ENCODE measurements at places on chromosomes 7 and 10.

- no peak for DNase-seq
Observed at GRCh38 chr7:127881564-127881963, 149.7 kb downstream of the LRRC4 start.

DNA sequence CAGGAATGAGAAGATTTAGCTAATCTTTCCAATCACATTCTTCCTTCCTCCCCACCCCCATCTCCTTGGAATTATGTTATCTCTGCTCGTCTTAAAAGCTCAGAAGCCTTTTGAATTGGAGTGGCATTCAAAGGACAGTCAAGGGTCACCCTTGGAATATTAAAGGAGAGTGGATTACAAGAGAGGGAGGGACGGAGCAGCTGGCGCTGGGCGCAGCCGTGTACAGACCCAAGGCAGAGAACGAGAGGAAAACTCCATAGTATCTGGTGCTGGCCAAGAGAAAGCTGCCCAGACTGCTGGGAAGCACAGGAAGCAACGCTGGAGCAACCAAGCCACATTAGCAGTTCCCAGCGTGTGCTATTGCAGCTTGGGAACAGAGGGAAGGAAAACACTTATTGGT is 95.7 kb downstream of the POU6F2 start:
- DNase-seq = no peak

DNA sequence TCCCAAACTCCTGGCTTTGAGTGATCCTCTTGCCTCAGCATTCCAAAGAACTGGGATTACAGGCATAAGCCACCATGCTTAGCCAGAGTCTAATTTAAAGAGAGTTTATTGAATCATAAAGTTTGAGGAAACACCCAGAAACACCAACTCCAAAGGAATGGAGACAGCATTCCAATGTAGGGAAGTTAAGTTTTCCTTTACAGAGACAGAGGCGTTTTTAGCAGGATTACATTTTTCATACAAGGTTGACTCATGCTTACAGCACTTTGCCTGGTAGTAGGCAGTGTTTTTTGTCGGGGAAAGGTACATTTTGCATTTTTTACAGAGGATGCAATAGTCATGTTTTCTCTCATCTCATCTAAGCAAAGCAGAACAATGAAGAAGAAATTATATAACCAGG is 18.9 kb upstream of the OPN4 start:
- DNase-seq = no peak

- DNase-seq = no peak
Observed at GRCh38 chr7:20831451-20831850, 44.8 kb upstream of the SP8 start.

DNA sequence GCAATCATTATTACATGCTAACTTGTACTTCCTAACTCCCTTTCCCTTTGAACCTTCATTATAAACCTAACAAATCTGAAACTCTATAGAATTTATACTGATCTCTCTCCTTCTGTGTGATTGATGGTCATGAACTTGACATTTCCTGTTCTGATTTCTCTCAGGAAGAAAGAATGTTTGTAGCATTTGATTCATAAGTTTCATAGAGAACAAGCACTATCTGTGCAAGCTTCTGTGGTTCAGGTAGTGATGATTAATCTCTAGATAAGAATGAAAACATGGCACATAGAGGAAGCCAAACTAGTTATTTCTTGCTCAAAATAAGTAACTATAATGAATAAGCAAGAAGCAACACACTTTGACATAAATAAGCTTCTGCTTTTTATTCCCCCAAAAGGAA is 34.2 kb downstream of the TFPI2 start:
- peak; percentile 9 for DNase-seq

DNA sequence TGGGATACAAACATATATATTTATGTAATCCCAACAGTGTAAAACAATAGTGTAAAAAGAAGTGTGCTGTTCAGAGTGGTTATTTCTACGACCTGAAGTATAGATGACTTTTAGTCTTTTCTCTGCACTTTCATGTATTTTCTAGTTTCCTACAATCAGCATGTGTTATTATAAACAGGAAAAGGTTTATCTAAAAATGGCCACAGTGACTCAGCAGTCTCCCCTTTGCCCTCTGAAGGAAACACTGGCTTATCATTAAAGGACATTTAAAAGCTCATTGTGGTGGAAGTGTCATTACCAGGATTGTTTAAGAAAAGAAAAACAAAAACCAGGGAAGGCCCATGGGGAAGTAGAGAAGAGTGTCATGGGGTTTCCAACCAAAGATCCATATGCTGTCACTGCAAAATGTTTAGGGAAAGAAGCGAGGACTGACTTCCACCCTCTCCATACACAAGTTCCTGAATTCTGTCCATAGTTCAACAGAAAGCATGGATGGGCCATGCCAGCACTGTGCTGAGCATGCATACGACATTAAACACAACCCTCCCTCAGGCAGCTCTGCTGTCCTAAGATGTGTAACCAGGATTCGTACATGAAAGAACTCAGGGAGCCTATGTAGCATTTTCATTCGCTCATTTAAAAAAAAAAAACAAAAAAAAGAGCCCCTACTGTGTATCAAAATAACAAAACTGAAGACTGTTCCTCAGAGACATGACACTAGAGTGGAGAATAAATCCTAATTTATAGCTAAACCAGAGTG is 10.2 kb downstream of the CYREN start:
- peak; percentile 85 for DNase-seq

- no peak for DNase-seq
Observed at GRCh38 chr7:1252540-1253090, 19.9 kb downstream of the UNCX start.

DNA sequence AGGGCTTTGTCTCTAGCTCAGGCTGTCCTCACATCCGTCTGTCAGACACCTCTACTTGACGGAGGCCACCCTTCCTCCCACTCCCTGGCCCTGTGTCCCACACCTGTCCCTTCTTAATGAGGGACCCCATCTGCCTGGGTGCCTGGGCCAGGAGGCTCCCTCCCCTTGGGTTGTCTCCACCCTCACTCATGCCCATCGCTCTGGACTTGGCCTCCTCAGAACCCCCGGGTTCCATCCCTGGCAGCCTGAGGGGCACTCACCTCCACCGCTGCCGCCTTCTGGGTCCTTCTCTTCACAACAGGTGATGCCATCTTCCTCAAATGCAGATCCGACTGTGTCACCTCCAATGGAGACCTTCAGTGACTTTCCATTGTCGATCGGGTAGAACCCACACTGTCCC is 20.2 kb upstream of the GJD4 start:
- DNase-seq = no peak

DNA sequence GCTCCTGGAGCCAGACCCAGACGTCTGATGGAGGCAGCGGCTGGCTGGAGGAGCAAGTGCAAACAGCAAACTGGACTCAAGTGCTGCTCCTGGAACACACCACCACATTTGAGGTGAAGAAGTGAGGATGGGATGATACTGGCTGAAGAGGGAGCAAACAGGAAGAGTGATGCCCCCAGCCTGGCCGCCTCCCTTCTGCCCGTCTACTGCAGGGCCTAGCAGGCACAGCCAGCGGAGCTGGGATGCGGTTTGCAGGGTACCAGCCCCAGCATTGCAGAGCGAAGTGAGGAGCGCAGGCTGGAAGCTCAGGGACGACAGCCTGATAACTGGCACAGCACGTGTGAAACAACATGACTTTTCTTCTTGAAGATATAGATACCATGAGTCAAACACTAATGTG is 111.8 kb upstream of the ZNF32 start:
- DNase-seq = no peak

DNA sequence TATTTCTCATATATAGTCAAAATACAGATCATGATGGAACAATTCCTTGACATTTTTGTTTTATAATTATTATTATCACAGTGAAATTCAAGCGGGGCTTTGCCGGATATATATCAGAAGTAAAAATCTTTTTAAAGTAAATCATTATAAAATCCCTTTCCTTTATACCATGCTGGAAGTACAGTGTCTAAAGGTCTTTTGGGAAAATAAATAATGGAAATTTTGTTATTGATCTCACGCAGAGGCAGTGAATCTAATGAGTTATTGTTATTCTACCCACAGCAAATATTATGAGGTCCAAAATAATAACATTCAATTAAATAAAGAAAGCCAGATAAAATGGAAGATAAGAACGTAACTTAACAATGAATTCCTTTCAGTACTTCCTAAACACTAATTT is 33.8 kb downstream of the GFRA1 start:
- no peak for DNase-seq

- no peak for DNase-seq
Observed at GRCh38 chr10:79022565-79023230, 46.1 kb upstream of the ZMIZ1 start.

DNA sequence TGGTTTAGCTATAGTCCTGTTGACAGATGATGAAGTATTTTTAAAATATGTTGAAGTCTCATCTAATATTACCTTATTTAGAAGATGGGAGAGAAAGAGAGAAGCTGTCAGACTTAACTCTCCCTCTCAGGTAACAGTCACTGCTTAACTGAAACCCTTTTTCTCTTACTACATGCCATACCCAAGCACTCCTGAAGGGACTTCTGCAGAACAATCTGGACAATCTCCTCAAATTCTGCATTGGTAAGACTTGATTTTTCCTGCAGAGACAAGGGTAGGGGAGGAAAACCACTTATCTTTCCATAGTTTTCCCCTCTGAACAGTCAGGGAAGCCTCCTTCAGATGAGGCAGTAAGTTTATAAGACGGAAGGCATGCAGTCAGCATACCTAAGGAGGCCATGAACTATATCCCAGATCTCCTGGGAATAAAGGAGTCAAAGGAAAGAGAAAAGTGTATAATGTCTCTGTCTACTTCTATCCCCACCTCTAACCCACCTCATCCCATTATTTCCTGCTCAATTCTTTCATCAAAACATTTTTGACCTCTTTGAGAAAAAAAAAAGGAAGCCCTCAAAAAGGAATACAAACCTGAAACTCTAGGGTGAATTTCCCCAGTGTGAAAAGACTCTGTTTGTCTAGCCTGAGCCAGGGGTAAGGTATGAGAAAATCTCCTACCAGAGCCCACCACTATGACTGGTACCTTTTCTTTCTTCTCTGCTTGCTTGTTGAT is 9.4 kb downstream of the ZCWPW1 start:
- no peak for DNase-seq

GRCh38 chr7:36723951-36724664 is at the start of gene AOAH:
Gene AOAH, minus strand, starts transcription at chr7:36724494. Its CDS starts 346 bp downstream, at chr7:36724148.
- DNase-seq = peak; percentile 85

DNA sequence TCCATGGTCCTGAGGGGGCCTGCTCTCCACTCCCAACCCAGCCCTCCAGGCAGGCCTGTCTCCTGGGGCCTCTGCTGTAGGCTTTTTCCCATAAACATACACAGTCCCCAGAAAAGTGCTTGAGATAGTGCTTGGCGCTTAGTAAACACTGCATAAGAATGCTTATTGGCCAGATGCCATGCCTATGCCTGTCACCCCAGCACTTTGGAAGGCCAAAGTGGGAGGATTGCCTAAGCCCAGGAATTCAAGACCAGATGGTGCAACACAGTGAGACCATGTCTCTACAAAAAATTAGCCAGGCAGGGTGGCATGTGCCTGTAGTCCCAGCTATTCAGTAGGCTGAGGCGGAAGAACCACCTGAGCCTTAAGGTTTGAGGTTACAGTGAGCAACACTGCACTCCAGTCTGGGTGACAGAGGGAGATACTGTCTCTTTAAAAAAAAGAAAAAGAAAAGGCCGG is 24.6 kb upstream of the ASL start:
- DNase-seq = no peak

DNA sequence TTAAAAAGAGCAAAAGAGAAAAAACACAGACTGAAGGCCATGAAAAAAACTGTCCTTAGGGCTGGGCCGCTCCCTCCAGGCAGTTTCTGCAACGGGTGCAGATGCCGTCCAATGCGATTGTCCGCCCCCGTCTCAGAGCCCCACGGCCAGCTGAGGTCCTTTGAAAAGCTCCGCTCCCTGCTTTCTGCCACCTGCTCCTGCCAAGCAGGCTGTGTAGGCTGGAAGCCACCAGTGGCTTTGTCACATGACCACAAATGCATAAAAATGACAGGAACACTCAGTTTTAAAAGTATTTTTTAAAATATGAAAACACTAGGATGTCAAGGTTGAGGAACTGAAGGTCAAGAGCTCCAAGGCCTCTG is 71.7 kb downstream of the AMZ1 start:
- DNase-seq = peak; percentile 20

- no peak for DNase-seq
Observed at GRCh38 chr7:101934618-101935017, 117.2 kb downstream of the CUX1 start.

- peak; percentile 9 for DNase-seq
Observed at GRCh38 chr10:119541459-119542356, 811 bp downstream of the RGS10 start.

DNA sequence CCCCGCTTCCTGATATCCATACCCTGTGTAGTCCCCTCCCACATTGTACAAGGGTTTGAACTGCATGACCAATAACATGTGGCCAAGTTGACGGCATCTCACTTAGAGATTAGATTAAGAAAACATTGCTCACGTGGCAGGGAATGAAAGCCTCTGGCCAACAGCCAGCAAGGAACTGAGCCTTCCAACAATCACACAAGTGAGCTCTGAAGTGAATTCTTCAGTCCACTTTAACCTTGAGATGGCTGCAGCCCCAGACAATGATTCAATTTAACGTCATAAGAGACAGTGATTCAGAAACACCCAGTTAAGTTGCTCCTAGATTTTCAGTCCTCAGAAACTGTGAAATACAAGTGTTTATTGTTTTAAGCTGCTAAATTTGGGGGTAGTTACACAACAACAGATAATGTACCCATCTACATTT is 165.9 kb upstream of the PLXNA4 start:
- no peak for DNase-seq

DNA sequence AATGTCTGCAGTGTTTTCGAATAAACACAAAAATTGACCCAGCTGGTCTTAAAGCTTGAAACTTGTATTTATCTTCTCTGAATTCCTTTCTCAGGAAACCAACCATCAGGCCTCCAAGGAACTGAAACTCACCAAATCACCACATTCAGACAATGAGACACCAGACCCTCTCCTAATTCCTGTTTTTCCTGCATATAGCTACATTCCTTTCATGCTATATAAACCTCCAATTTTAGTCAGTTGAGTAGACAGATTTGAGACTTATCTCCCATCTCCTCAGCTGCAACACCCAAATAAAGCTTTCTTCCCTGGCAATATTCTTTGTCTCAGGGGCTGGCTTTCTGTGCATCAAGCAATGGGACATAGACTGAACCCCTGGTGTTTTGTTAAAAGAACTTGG is 317.0 kb downstream of the CACNA2D1 start:
- DNase-seq = no peak

DNA sequence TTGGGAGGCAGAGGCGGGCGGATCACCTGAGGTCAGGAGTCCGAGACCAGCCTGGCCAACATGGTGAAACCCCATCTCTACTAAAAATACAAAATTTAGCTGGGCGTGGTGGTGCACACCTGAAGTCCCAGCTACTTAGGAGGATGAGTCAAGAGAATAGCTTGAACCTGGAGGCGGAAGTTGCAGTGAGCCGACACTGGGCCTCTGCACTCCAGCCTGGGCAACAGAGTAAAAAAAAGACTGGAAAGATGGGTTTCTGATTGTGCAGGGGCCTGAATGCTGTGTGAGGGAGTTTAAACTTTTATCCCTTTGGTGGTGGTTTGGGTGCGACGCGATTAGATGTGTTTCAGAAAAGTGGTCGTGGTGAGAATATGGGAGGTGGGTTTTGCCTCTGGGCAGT is 1.8 kb downstream of the CHST12 start:
- DNase-seq = no peak

- DNase-seq = no peak
Observed at GRCh38 chr7:73395538-73396503, 37.8 kb upstream of the FZD9 start.

GRCh38 chr10:112985690-112986543 is 35.9 kb downstream of the TCF7L2 start:
- peak; percentile 72 for DNase-seq

GRCh38 chr10:100442548-100442947 is 20.3 kb upstream of the WNT8B start:
- DNase-seq = no peak
